ENCODE measurements at places on chromosomes 2 and 18.

GRCh38 chr2:2686222-2686621 is 355.1 kb upstream of the MYT1L start:
- DNase-seq = peak; percentile 5

DNA sequence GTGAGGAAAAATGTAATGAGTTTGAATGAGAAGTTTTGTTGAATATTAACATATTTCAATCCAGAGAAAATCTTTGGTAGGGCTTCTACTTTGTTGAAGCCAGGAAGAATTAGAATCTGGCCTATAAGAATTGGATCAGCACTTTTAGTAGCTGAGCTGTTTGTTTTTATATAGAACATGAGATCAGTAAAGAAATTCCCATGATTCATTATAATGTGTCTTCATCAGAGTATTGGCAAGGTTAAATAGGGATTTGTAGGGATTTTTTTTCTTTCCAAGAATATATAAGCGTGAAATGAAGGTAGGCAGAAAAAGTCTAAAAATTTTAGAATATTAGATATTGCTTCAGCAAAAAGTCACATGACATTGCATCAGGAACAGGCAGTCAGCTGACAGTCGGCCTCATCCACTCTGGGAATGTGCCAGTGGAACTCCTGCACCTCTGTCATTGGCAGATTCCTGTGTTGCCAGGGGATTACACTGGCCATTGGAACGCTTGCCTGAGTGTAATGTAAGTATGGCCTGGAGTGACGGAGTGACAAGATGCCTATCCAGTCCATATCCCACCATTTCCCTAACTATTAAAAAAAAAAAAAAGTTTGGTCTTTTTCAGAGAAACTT is 60.6 kb downstream of the SERTAD2 start:
- DNase-seq = no peak

DNA sequence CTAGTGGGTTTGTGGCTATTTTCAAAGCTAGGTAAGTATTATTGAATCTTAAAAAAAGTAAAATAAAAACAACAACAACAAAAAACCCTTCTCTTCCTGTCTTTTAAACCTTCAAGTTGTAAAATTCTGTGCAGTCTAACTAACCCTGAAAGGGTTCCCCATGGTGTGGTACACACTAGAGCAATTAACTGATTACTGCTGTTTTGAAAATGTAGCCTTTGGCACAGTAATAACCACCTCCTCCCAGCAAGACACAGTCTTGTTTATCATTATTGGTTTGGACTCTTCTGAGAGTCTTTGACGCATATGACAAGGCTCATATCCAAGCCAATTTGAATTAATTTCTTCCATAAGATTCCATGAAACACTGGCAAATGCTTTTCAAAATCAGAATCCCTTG is 2184.6 kb upstream of the PIK3C3 start:
- DNase-seq = no peak

DNA sequence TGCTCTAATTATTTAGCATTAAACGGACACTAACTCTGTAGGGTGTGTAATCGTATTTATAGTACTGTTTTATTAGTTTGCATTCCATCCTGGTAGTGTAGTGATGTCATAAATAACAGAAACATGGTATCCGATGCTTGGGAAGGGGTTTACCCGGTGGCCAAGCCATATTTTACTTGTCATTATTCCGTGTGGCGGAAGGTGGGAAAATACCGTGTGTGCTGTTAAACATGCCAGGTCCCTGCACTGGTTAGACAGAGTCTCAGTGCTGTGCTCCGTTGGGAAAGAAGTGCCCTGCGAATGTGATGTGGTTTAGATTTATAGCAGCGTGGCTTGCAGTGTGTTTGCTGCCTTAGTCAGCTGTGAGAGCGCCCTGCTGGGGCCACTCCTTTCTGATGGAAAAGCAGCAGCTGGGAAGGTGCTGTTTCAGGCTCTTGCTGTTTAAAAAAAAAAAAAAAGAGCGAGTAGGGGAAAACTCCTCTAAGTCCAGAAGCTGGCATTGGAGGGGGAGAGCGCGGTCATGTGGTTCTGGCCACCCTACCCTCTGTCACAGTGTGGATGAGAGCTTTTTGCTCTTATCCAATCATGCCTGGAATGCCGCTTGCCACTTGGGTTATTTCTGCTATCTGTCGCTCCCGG is 211.0 kb downstream of the NEDD4L start:
- DNase-seq = no peak

- no peak for DNase-seq
Measured at GRCh38 chr2:205868773-205869333, 186.6 kb downstream of the NRP2 start.

DNA sequence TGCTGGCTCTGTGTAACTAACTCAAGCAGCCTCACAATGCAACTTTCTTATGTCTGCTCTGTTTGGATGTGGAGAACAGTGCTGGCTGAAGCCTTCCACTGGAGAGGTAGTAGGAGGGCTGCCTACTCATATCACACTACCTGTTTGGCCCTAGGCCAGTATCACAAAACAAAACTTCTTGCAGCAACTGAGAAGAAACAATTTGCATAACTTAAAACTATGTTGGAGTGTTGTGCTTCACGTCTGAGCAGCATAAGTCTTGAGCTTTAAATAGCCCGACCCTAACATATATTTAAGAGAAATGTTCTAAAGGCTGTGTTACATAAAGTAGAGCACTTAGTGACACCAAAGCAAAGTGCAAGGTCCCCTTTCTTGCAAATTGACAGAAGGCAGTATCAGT is 204.9 kb upstream of the ACVR2A start:
- no peak for DNase-seq

GRCh38 chr2:27581417-27582128 is 1.3 kb upstream of the ZNF512 start:
- no peak for DNase-seq

DNA sequence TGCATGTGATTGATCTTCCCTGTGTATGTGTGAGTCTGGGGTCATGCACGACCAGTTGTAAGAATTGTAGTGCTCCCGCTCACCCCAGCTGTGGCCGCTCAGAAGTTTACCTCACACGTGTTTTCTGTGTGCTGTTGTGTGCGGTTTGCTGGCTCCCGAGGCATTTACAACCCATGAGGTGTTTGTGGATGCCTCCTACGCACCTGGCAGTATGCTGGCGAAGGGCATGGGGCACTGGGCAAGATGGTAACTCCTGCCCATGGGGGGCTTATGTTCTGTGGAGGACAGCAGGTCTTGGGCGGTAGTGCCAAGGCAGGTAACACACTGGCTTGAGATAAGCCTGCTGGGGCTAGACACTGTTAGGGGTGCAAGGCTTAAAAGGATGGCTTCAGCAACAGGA is 102.6 kb upstream of the HS6ST1 start:
- DNase-seq = no peak

GRCh38 chr18:23824240-23824639 is 135.0 kb downstream of the LAMA3 start:
- DNase-seq = peak; percentile 23

- DNase-seq = no peak
Measured at GRCh38 chr2:180012523-180012922, 5.4 kb upstream of the CWC22 start.

GRCh38 chr2:233845301-233846060 is 8.9 kb downstream of the HJURP start:
- DNase-seq = no peak

- DNase-seq = no peak
Measured at GRCh38 chr18:27142891-27143290, 42.2 kb downstream of the CHST9 start.

- DNase-seq = no peak
Measured at GRCh38 chr2:242058116-242058680, 188.7 kb downstream of the RTP5 start.

DNA sequence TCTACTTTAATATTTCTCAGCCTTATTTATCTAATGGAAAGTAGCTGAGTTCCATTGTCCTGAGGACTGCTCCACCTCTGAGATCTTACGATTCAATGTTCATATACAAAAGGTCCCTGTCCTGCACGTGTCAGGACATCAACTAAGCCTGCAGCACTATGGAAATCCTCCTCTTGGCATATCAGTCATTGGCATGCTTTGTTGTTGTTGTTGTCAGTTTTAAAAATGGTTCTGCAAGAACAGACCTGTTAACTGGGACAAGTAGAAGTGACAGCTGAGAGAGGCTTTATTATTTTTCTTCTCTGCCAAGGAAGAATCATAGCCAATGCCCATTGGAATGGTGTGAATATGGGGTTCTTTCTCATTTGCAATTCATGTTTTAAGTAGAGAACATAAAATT is 450.1 kb upstream of the PKDCC start:
- DNase-seq = no peak

GRCh38 chr2:96933305-96934181 is 52.8 kb downstream of the FAM178B start:
- DNase-seq = no peak

DNA sequence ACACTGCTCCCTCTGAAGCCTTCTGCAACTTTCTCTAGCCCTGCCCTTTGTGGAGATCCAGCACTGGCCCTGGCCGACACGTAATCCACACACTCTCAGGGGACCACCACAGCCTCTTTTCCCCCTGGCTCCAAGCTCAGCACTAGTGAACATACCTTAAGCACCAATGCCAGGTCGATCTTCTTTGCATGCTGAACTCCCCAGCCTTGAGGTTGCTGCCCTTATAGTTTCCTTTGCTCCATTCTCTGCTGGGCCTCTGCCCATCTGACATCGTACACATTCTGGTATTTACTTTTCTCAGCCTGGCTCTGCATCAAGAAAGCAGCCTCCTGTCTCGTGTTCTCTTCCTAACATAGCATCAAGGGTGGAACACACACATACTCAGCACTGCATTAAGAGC is 361.5 kb downstream of the LPIN1 start:
- no peak for DNase-seq

- DNase-seq = no peak
Measured at GRCh38 chr2:12685145-12685544, 31.6 kb upstream of the TRIB2 start.

- no peak for DNase-seq
Measured at GRCh38 chr2:26733413-26733812, 30.7 kb upstream of the SLC35F6 start.

GRCh38 chr2:174617718-174618117 is 20.1 kb upstream of the WIPF1 start:
- peak; percentile 29 for DNase-seq

GRCh38 chr2:112530728-112531127 is 11.5 kb upstream of the POLR1B start:
- no peak for DNase-seq

GRCh38 chr2:164888592-164888991 is 47.0 kb upstream of the COBLL1 start:
- no peak for DNase-seq

DNA sequence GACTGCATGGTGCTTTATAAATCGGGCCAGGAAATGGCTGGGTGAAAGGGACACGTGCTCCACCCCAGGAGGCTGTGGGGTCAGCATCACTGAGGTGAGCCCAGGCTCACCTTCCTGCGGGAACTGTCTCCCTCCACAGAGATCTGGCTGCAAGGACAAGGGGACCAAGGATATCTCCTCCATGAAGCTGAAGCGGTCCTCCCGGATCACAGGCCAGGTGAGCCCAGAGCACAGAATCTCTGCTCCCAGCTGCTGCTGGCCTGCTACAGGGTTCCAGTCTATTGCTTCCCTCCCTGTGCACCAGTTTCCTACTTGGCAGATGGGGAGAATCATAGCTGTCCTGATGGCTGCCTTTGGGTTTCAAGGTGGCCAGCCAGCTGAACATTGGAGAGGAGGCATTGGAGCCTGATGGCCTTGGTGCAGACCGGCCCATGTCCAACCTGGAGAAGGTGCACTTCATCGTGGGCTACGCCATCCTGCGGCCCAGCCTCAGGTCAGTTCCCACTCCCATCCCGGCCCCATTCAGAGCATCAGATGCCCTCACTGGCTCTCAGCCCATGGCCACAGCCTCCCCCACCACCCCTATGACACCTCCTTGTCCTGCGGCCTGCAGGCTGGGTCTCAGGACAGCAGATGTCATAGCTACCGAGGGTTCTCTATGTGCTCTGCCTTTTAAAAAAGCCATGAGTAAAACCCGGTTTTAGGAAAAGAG is 33.7 kb upstream of the GPR17 start:
- DNase-seq = no peak

DNA sequence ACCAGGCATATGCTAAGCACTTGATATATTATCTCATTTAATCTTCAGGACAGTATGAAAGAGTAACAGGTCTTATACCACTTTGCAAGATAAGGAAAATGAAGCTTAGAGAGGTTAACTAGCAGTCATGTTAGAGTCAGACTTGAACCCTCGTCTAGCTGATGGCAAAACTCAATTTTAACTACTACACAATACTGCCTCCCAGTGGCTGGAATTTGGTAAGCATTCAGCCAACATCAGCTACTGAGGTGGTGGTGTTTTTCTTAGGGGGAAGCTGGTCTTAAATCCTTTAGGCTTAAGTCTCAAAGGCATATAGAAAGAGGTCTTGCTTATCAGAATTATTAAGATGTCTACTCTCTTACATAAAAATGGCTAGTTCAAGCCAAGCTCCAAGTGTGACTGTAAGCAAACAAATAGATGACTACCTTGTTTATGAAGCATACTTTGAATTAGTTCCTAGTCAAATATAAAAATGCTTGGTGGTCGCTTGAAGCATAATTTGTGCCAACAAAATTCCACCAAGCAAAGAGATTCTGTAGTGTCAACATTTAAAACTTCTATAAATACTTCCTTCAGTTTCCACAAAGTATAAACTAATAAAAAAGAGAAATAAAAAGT is 325.4 kb upstream of the FIGN start:
- no peak for DNase-seq

GRCh38 chr2:65232636-65233035 is 5.0 kb downstream of the ACTR2 start:
- DNase-seq = peak; percentile 17

GRCh38 chr2:235677276-235677788 is 183.5 kb downstream of the AGAP1 start:
- no peak for DNase-seq

Measured in CD4-positive, alpha-beta T cell treated with Interleukin-10 for 1 hour (primary cell).